Activated T-cell treated with anti-CD3 and anti-CD28 coated beads, Interleukin-2, amount 50 U/mL, for 1 hour (primary cell): ENCODE measurements at places on chromosomes 3 and 15.

DNA sequence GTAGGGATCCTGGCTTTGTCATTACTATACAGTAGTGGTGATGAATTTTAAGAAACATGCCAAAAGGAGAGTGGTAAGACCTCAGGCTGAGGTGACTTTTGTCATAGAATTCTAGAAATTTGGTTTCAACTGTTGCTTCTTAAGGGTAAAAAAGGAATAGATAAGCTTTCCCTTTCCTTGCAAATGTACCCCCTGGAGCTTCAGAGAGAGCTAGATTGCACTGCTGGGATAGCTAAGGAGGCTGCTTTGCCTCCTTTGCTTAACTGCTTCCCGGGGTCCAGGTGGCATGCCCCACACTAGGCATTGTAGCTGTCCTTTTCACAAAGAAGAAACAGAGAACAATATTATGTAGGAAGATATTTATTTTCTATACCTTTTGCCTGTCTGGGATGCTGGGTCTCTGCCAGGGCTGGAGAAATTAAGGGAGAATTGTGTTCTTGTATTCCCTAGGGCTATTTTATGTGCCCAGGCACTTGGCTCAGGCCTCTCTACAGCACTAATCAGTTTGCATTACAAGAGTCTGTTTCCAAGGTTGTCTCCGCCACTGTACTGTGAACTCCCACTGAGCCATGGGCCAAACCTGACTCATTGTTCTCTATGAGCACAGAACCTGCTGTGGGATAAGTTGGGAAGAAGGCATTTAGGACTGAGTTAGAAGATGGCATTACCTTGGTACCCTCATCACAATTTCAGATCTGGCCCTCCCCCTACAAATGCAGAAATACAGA lies 460.0 kb downstream of the PDCD6IP start:
- DNase-seq: no peak

DNA sequence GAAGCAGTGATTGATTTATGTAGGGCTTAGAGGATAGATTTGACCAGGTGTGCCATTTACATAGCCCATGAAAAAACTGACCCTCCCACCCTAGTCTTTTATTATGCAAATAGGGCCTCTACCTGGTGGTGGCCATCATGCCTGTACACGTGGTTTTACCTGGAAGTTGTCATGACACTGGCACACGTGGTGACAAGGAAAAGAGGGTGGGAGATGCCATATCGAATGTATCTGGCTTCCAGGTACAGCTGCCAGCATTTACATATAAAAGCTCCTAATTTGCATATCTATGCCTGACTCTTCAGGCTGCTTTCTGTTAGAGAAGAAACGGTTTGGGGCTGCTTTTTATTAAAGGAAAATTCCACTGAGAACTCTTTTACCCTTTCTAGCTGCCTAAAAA lies 35.0 kb upstream of the DNAJC13 start:
- no peak for DNase-seq

- DNase-seq: no peak
Observed at GRCh38 chr3:70471464-70472342, 159.3 kb upstream of the MDFIC2 start.

DNA sequence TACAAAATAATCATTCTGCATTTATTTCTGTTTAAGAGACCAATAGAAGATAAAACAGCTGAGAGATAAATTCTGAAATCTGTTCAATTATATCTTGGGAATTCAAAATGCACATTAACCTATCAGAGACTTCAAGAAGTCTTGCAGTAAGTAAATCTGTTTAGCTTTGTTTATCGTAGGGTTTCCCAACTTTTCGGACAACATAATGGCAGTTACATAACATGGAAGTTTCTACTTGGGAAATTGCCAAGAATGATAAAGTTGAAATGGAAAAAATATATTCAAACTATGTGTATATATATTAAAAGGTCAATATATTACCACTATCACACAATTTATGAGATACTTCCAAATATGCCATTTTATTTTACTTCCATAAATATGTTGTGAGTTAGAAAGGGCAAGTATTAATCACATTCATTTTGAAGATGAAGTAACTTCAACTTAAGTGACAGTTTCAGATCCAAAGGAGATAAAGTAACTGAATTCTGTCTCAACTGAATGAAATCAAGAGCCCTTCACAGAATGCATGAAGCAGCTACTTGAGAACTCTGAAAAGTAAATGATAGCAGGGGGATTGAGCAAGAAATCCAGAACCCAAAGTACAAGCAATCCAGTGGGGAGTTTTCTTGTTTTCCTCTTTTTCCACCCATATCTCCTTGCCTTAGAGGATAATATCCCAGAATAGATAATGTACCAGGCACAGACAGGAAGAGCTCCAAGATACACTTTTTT lies 108.8 kb downstream of the PLOD2 start:
- DNase-seq: no peak

DNA sequence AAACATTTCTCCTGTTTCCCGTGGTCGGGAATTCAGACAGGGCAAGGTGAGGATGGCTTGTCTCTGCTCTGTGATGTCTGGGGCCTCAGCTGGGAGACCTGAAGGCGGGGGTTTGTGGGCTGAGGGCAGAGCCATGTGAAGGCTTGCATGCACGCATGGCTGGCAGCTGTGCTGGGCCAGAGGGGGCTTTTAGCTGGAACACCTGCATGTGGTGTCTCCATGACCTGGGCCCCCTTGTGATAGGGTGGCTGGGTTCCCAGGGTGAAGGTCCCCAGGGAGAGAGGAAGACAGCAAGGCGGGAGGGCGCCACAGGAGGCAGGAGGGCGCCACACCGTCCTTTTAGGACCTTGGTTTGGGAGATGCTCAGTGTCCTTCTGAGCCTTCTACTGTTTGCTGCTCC lies 101.6 kb upstream of the PRR23E start:
- DNase-seq: no peak

- no peak for DNase-seq
Observed at GRCh38 chr15:95563634-95564033, 766.9 kb upstream of the NR2F2 start.

DNA sequence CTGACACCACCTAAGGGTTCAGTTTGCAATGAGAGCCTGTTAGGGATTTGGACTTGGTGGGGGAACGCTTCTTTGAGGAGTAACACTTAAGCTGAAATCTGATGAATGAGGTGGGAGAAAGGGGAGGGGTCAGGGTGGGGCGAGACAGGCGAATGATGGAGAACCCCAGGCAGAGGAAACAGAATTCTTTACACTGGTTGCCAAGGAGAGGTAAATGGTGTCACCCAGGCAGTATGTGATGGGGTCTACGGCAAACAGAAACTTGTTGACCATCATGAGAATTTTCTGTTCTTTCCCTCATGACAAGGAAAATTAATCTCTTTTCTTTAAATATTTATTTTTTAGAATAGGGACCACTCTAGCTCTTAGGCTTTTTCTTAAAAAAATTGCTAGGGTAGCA lies 157.2 kb upstream of the MITF start:
- no peak for DNase-seq
